Activated CD4-positive, alpha-beta T cell treated with anti-CD3 and anti-CD28 coated beads, Interleukin-2, amount 10 ng/mL, durations not matched to agents 7 days and 5 days (primary cell): ENCODE measurements at places on chromosomes 12 and 14. TPM values are rescaled to one million over a fixed set of nuclear protein-coding genes. Genes with fewer than 3 reads are reported as not detected.

PIWIL1 gene
- total RNA-seq = not detected

PAPOLA gene
- 161 TPM for total RNA-seq

DLK1 gene
- not detected for total RNA-seq

ENO2 gene
- 160 TPM for total RNA-seq

PRIMA1 gene
- total RNA-seq = not detected

LRP1-AS gene
- not detected for total RNA-seq

KLHDC1 gene
- 2.4 TPM for total RNA-seq

RGS6 gene
- 1.4 TPM for total RNA-seq

GALNT8 gene
- 1.0 TPM for total RNA-seq

UNG gene
- 40.2 TPM for total RNA-seq

NGB gene
- total RNA-seq = not detected

GPR137C gene
- 0.60 TPM for total RNA-seq

C12orf54 gene
- total RNA-seq = not detected

PROX2 gene
- not detected for total RNA-seq

TMEM179 gene
- total RNA-seq = not detected

KRT3 gene
- not detected for total RNA-seq

NANOG gene
- total RNA-seq = not detected

TAS2R7 gene
- total RNA-seq = not detected

SLC24A4 gene
- not detected for total RNA-seq

CAPZA3 gene
- total RNA-seq = not detected

ZNF140 gene
- total RNA-seq = 14.6 TPM

PMEL gene
- total RNA-seq = 0.37 TPM
